ENCODE measurements at places on chromosomes 1 and 21. TPM values are rescaled to one million over a fixed set of nuclear protein-coding genes. Genes with fewer than 3 reads are reported as not detected.
A peak's percentile ranks its signal among the peaks of the same experiment; 100 is the strongest.

DNA sequence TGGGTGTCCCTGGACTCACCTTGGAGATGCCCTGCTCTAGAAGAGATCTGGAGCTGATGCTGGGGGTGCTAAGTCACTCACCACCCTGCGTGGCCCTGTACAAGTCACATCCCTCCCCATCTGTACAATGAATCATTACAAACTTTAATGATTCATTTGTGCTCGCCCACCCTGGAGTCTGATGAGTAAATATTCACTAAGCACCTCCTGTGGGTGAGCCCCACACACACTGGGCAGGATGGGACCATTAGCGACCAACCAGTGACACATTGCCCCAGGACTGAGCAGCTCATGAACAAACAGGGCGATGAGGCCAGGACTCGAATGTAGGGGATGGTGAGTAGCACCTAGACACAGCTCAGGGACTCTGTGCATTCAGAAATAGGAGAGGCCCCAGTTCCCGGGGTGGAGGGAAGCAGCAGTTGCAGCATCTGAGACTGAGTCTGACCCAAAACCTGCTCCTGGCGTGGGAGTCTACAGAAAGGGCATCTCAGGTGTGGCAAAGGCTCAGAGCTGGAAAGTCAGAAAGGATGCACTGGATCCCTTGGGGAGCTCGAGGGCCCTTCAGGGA lies 18.1 kb upstream of the PDZK1IP1 start:
- peak; percentile 42 for DNase-seq

DNA sequence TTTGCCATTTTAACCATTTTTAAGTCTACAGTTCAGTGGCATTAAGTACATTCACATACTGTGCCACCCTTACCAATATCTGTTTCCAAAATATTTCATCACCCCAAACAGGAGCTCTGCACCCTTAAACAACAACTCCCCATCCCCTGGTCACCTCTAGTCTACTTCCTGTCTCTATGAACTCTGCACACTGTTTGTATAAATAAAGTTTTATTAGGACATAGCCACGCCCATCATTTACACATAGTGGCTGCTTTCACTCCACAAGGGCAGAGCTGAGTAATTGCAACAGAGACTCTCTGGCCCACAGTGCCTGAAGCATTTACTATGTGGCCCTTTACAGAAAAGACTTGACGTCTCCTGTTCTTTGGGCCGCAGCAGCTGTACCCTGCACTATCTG lies 30.1 kb downstream of the KCNAB2 start:
- DNase-seq = no peak

- DNase-seq = no peak
Observed at GRCh38 chr1:232589111-232589811, 40.7 kb downstream of the SIPA1L2 start.

Gene ERG
- total RNA-seq = 41.6 TPM

Gene LRRC53
- total RNA-seq = not detected

Gene TMEM54
- 12.3 TPM for total RNA-seq

Gene CASP9
- total RNA-seq = 25.1 TPM

- no peak for DNase-seq
Observed at GRCh38 chr1:81232420-81232819, 568.3 kb upstream of the ADGRL2 start.

- no peak for DNase-seq
Observed at GRCh38 chr21:15276243-15276642, 211.4 kb upstream of the NRIP1 start.

Gene RNU1-3
- total RNA-seq = 13,769 TPM

Gene LCE6A
- not detected for total RNA-seq

DNA sequence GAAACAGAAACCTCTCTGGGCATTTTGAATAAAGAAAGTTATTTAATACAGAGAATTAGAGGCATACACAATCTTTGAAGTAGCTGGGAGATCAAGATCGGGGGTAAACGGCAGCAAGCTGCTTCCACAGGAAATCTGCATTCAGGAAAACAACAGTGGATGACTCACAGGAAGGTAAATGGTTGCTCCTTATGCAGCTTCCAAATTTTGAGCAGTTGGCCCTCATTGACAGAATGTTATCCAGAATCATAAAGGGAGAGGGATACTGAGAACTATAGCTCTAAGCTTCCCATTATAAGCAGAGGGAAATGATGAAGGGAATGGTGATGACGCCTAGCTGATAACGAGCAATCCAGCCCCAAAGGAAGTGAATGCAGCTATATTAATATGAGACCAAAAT lies 28.6 kb downstream of the ZMYND12 start:
- no peak for DNase-seq

DNA sequence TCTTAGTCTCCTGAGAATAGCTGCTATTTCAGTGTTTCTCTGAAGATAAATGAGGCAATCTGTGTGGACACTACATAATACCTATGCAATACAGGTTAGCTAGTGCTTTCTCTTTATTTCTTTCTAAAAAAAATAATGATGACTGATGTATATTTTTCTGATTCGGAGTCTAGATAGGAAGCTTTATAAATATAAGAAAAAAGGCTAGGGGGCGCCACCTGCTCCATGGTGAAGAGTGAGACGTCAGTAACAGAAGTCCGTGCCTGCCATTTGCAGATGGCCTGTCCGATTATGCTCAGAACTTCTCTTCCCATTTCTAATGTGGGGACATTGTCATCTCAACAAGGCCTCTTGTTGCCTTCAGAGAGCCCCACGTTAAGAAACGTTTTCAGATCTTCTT lies 26.4 kb downstream of the QSOX1 start:
- DNase-seq = no peak

DNA sequence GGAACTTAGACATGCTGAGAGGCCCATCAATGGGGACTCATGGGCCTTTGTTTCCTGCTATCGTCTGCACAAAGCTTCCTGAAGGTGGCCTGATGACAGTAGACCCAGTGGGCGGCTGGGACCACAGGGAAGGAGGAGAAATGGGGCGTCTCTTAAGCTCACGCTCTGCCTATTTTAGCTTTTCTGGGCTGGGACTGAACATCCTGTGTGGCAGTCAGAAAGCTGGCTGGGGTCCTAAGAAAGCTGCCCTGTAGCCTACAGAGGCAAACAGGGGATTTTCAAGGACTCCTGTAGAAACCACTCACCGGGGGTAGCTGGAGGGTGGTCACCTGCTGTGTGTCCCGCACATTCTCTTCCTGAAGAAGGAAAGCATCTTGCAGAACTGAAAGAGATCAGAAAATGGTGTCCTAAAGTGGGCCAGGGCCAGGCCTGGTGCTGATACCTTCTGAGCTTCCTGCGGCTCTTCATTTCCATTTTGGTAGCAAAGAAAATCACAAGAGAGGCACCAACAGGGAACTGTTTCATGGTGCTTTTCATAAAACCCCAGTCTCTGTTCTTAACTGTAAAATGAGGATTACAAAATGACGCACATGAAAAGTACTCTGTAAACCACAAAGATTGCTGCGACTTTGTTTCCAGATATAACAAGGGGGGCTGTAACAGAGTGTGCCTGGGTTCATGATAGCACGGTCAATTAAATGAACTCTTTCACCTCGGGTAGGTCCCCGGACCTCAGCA lies 8.6 kb downstream of the ZNF496 start:
- no peak for DNase-seq

DNA sequence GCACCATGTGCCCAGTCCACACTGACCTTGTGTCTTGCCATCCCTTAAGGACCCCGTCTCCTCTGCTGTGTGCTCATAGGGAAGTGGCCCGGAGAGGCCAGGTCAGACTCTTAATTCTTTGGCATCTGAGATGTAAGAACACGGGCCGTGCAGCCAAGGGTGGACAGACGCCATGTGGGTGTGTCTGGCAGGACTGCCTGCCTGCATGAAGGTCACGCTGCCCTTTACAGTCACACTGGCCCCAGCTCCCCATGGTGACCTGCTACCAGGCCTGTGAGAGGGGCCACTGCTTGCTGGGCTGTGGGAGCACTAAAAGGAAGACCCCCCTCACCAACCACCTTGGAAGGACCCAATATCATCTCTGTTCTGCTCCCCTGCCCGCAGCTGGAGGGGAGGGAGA lies 17.7 kb downstream of the DHRS3 start:
- no peak for DNase-seq

DNA sequence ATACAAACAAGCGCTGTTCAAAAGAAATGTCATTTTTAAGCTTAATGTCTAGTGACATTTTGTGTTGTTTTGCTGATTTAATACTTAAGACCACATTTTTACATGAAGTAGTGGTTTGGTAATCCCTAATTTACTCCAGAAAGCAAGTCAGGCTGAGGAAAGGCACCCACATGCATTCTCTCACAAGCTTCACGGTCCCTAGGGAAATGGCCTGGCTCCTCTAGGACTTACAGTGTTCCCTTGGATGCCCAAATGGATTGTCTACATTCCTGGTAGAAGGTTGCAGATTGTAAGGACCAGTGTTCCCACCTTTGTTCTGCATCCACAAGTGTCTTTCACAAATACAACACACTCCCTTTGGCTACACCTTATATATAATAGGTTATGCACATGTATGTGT lies 9.5 kb downstream of the GPSM2 start:
- no peak for DNase-seq

DNA sequence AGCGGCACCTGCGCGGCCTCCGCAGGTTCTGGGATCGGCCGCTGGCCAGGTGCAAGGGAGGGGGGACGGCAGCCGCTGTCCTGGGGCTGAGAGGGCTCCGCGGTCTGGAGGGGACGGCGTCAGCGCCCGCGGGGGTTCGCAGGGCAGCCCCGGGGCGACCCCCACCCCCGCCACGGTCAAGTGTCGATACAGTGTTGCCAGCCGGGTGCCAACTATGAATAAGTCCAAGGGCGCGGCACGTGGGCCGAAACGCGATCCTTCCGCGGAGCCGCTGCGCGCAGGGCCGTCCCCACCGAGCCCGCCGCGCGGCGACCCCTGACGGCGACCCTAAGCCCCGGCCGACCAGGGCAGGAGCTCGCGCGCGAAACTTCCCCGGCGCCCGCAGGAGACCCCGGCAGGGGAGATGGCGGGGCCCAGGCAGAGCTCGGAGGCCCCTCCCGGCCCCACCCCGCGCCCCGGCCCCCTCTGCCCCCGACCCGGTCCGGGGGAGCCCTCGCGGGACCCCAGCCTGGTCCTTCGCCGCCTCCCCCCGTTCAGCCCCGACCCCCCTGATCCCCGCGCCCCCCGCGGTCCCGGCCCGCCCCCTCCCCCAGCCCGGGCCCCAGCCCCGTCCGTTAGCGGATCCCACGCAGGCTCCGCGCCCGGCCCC lies 586 bp upstream of the AGPAT3 start:
- DNase-seq = peak; percentile 67

DNA sequence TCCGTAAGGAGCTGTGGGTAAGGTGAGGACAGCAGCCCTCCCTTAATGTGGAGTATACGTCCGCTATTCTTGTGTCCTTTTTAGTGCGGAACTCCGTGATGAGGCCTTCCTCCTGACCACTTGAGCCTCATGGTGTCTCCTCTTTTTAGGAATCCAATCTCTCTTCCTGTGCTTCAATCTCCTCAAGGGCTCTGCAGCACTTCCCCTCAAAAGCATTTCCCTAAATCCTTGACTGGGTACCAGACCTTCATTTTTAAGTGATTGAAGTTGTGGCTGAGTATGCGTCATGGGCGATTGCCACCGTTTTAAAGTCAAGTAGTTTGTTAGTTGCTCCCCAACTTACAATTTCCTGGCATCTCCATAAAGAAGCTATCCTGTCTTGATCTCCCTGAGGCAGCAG lies 62.8 kb downstream of the SAMSN1 start:
- no peak for DNase-seq

GRCh38 chr1:228038387-228039005 lies 31.7 kb downstream of the WNT3A start:
- peak; percentile 34 for DNase-seq

All from sciatic nerve (tissue), 2 donors.